ENCODE measurements at places on chromosomes 1 and 21.

- DNase-seq, result no peak
Observed at GRCh38 chr1:156658945-156659574, 17.1 kb downstream of the BCAN start.

GRCh38 chr1:205214756-205215155 lies 3.3 kb upstream of the DSTYK start:
- DNase-seq, result no peak

DNA sequence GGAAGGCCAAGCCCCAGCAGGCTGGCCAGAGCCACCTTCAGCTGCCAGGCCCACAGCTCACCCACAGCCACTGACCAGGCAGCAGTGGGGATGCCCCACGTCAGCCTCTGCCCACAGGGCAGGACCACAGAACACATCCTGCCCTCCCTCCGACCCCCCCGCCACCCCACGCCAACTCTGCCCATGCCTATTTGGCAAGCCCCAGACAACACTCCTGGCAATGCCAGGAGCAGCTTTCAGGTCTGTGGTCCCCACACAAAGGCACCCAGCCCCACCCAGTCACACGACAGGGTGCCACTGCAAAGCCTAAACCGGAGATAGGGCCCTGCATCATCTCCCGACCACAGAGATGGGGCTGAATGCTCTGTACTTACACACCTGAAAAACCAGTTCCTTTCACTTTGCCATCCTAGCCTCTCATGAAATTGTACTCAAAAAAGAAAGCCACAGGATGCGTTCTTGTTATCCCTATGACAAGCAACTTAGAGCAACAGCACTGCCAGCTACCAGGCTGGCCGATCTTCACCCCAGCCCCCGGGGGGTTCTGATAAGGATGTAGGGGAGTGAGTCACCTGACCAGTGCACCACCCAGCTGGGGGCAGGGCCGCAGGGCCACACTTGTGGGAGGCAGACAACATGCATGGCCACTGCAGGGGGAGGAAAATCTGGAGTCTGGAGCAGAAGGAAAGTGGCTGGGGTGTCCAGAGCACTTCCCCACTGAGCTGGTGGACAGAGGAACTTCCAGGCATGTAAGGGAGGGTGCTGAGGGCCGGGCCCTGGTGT lies 36.2 kb downstream of the UBE2G2 start:
- DNase-seq, result no peak

DNA sequence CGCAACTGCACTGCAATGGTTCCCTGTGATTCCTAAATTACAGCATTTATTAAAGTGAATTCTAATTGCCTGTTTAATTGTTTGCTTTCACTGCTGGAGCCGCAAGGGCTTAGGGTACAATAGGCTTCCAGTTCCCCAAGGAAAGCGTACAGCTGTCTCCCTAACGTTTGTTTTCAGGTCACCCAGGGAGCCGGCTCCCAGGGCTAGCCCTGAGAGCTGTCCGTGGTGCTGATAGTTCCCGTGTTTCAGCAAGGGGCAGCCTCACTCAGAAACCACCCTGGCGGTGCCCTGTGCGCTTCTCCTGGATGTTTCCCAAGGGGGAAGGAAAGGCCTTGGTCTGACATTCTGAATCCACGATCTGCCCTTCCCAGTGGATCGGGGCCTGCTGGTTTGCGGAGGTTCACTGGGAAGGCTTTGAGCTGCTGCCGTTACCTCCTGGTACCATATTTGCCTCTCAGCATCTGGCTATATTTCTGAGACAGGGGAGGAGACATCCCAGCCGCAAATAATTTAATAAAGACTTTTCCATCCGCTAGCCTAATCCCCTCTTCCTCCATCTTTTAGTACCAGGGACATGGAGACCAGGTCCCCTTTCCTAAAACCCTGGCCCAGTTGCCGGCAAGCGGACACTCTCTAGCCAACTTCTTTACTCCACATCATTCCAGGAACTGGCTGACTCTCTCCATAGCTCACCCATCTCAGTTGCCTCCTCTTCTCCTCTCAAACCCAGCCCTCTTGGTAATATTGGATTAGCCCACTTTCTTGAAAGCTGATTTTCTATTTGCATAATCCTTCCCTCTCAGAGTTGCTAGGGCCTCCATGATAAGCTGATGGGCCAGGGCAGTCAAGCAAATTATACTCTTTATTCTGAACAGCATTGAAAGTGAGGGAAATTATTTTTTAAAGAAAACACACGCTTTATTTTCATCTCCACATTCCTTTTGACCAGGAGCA lies 149.0 kb downstream of the IGSF21 start:
- no peak for DNase-seq

GRCh38 chr1:193392686-193393085 lies 206.3 kb upstream of the B3GALT2 start:
- DNase-seq, result no peak

- no peak for DNase-seq
Observed at GRCh38 chr1:230747890-230748800, 957 bp downstream of the CAPN9 start.

DNA sequence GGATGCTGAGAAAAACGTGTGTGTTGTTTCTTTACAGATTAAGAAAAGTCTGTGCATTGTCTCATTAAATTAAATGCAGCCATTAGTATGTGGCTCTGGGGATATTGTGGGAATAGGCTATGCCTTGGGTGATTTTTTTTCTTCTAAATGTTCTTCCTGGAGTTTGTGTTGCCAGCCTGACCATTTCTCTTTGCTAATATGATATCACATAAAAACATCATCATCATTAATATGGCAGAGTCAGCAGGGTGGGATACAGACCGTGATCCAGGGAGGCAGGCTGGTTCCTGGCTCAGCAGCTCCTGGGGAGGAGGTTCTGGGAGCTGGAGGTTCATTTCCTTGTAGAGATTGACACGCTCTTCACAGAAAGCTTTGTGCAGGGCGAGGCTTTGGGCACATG lies 60.7 kb upstream of the SELENON start:
- DNase-seq, result no peak

- no peak for DNase-seq
Observed at GRCh38 chr1:240423246-240423924, 188.6 kb downstream of the GREM2 start.

- no peak for DNase-seq
Observed at GRCh38 chr1:38243106-38243505, 196.5 kb upstream of the POU3F1 start.

DNA sequence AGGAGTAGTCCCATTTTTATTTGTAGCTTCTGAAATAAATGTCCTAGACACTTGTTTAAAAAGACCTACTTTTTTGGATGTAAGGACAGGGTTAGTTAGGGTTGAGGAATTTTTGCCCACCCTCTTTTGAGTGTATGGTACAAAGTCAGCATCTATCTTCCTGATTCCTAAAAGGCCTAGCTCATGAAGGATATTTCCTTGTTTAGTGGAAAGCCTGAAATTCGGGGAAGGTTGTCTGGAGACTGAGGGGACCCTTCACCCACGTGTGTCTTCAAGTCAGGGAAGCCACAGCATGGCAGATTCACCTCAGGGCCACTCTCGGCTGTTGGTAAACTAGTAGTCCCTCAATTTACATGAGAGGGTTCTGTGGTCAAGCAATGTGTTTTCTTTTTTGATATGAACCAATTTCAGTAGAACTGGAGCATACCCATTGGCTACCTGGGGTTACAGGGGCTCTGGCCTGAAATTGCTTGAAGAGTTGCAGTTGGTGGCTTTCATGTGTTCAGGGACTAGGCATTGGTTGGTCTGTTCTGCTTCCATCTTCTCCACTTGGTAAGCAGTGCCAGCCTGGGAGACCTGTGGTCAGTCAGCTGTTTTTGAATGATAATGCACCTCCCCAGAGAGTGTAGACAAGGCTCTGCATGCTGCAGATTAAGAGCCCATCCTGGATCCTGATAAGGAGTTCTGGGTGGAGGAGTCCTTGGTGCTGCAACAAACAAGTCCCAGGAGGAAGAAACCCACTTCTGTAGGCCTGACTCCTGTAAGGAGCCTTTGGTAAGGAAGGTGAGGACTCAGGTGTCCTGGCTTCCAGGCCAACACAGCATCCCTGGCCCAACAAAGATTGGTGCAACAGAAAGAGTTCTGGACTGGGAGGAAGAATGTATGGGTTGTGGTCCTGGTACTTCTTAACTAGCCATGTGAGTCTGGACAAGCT lies 6.3 kb downstream of the BTG2 start:
- no peak for DNase-seq

DNA sequence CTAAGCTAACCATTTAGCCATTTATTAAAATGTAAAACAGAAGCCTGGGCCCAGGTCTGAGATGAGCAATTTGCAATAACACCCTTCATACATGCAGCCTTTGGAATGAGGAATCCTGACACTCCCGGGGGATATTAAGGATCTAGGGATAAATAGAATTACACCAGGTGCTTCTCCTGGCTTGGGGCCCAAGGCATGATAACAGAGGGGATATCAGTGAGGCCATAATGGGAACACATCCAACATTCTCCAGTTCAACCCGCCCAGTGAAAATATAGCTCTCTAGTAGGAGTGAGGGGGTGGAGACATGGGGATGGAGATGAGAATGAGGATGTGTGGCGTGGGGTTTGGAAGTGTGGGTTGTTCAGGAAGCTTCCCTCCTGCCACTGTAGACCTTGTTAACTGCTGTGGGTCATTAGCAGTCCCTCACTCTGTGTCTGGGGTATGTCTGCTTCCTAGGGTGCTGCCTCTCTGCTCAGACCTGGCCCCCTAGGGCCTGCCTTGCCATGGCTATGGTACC lies 57.9 kb upstream of the KANK4 start:
- no peak for DNase-seq

GRCh38 chr1:72892461-72892860 lies 610.1 kb upstream of the NEGR1 start:
- DNase-seq, result no peak

DNA sequence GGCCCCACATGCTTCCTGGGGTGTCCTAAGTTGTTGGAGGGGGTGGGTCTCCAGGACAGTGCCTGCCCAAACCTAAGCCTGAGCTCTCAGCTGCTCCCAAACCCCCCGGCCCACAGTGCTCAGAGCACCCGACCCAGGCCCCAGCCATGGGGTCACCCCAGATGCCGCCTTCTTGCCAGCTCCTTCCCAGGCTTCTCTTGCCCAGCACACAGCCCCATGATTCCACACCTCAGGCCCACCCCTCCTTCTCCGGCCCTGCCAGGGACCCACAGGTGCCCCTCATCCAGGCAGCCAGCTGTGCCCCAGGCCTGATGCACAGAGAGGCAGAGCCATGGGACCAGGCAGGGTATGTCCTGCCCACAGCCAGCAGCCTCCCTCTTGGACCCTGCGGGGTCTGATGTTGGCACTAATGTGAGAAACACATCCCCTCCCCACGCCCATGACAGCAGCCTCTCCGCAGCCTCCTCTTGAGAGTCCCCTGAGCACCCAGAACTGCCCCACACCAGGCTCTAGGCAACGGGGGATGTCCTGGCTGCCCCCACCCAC lies 4.9 kb downstream of the WNT9A start:
- DNase-seq, result no peak
